ENCODE measurements at places on chromosomes 3 and 15. TPM values are rescaled to one million over a fixed set of nuclear protein-coding genes. Genes with fewer than 3 reads are reported as not detected.

DNA sequence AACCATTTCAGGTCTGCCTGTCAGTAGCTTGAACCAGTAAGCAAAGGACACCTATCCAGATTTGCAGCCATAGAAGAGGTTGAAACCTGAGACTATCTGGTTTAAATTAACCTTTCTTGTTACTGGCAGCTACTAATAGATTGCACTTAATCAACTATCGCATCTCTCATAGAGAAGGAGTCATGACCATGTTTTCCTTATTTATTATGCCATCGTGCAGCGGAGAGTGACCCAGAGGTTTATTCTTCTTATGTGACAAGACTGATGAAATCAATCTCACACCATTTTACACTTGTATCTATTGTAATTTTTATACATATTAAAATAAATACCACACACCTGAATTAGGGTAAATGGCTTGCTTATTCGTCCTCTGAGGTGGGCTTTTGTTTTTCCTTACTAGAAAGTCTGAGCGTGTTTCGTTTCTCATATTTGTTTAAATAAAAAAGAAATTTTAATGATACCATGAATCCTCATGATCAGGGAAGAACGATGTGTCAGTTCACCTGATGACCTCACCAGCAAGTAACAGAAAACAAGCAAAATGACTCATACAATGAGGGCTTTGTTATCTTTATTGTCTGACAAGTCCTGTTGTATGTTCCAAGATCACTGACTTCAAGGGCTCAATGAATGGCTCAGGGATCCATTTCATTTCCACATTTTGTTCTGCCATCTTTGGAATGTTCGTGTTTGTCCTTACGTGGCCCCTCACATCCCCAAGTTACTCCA lies 379.5 kb upstream of the DPH6 start:
- DNase-seq, result no peak

DNA sequence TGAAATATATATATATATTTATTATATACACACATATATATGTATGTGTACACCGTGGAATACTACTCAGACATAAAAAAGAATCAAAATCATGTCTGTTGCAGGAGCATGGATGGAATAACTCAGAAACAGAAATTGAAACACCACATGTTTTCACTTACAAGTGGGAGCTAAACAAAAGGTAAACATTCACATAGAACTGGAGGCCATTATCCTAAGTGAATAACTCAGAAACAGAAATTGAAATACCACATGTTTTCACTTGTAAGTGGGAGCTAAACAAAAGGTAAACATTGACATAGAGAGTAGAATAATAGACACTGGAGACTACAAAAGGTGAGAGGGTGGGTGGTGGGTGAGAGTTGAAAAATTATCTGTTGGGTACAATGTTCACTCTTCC lies 171.5 kb upstream of the GOLIM4 start:
- no peak for DNase-seq

GRCh38 chr3:197023241-197023997 lies 6.2 kb downstream of the MELTF start:
- no peak for DNase-seq

Gene VILL
- 6.9 TPM for total RNA-seq

Gene LIPC
- total RNA-seq, result not detected

Gene ABTB1
- 15.2 TPM for total RNA-seq
